ENCODE measurements at places on chromosomes 7 and 10.
A peak's percentile ranks its signal among the peaks of the same experiment; 100 is the strongest.

DNA sequence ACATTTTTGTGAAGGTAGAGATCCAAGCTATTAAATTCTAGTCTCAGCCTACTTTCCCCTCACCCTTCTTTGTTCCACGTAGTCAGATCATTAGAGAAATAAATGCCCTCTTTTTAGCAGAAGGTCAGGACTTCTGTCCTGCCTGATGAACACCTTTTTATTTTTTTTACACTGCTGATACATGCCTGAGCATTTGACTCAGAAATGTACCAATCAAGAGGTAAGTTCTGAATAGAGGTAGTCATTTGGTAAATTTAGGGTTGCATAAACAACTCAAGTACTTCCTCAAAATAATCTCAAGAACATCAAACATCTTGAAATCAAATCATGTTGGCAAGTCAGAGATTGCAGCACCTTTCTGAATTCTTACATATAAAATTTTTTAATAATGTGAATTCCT, 133.7 kb downstream of the MYO3A start:
- no peak for DNase-seq

DNA sequence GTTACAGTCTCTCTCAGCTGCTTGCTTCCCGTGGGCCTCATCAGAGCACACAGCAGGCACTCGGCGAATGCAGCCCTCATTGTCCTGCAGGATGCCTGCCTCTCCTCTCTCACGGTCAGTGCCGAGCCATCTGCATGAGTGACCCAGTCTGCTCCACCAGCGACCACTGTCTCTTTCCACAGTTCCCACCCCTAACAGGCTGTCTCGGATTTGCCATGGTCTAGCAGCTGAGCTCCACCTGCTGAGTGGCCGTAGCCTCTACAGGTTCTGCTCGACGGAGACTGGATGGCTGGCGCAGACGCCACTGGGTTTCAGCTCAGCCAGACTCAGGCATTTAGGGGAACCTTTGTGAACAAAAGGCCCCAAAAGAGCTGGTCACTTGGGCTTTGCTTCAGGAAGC, 209.4 kb upstream of the FOXK1 start:
- no peak for DNase-seq

- no peak for DNase-seq
These were observed 10.8 kb downstream of the TOMM7 start for GRCh38 chr7:22811746-22812280.

GRCh38 chr7:111735661-111736551, 173.6 kb upstream of the IMMP2L start:
- DNase-seq: peak; percentile 78
